ENCODE measurements at places on chromosomes 4 and X. TPM values are rescaled to one million over a fixed set of nuclear protein-coding genes. Genes with fewer than 3 reads are reported as not detected.

GRCh38 chr4:80073473-80074008 lies 512 bp upstream of the ANTXR2 start:
- H3K27me3 ChIP-seq = no peaks in the 10 kb centered on the region
- no peak overlapping the region for H3K4me3 ChIP-seq
- no peaks in the 10 kb centered on the region for H3K36me3 ChIP-seq
- peak overlapping the region; percentile 93 for H3K27ac ChIP-seq
- no peak for DNase-seq

The GDI1 gene
- 12.8 TPM for polyA plus RNA-seq

DNA sequence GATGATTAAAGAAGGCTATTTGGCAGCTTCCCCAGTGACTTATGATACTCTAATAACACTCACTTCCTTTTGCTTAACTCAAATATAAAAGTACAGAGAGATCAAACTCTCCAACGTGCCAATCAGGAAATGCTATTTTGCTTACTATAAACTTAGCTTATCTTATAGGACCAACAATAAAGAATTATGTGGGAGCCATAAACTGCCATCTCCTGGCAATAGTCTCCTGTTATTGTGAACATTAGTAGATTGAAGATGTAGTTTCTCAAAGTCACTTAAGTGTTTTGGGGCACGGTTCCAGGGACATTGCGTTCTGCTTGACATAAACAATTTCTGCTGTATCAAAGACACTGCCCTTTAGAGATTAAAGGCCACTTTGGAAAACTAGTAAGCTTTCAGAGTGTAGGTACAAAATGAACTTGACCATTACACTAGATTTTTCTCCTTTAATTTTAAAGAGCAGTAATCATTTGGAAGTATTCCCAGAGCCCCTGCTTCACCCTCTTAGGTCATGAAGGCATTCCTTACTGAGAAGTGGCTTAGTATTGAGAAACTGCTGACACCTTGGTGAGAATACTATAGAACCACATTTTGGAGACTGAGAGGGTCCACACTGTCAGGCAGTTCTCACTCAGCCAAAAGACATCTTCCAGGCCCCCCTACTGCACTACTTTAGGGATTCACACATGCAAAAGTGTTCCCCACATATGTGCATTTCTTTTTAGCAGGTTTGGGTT lies 51.9 kb downstream of the MAOA start:
- H3K27ac ChIP-seq = peak overlapping the region; percentile 73
- peaks cover 8% of the 10 kb centered on the region for H3K4me1 ChIP-seq
- H3K27me3 ChIP-seq = no peaks in the 10 kb centered on the region
- no peak overlapping the region for H3K4me3 ChIP-seq

GRCh38 chr4:104983615-104984179 lies 163.0 kb upstream of the TET2 start:
- H3K27ac ChIP-seq = no peak overlapping the region
- no peaks in the 10 kb centered on the region for H3K36me3 ChIP-seq
- DNase-seq = no peak
- no peaks in the 10 kb centered on the region for H3K4me1 ChIP-seq

The GPAT3 gene
- polyA plus RNA-seq = 6.2 TPM

GRCh38 chr4:112189754-112190153 lies 41.8 kb upstream of the AP1AR start:
- no peak for DNase-seq
- H3K27ac ChIP-seq = no peak overlapping the region
- no peaks in the 10 kb centered on the region for H3K36me3 ChIP-seq
- H3K27me3 ChIP-seq = no peaks in the 10 kb centered on the region
- peaks cover 3% of the 10 kb centered on the region for H3K4me1 ChIP-seq
- no peak overlapping the region for H3K4me3 ChIP-seq

The GYPA gene
- not detected for polyA plus RNA-seq

The CXCL8 gene
- polyA plus RNA-seq = 0.33 TPM

GRCh38 chrX:7925867-7926472 lies 1.2 kb downstream of the PNPLA4 start:
- no peaks in the 10 kb centered on the region for H3K27me3 ChIP-seq
- peaks cover 6% of the 10 kb centered on the region for H3K36me3 ChIP-seq
- peak overlapping the region; percentile 76 for H3K4me3 ChIP-seq
- DNase-seq = peak; percentile 39

- no peaks in the 10 kb centered on the region for H3K27me3 ChIP-seq
- peaks cover 14% of the 10 kb centered on the region for H3K36me3 ChIP-seq
- no peak for DNase-seq
- H3K4me3 ChIP-seq = no peak overlapping the region
Measured at GRCh38 chr4:125482822-125483221, 168.1 kb downstream of the FAT4 start.

The STS gene
- 2.6 TPM for polyA plus RNA-seq

GRCh38 chrX:12241026-12241425 lies 102.8 kb downstream of the FRMPD4 start:
- H3K4me3 ChIP-seq = no peak overlapping the region
- no peak overlapping the region for H3K27ac ChIP-seq
- no peak for DNase-seq
- no peaks in the 10 kb centered on the region for H3K4me1 ChIP-seq
- H3K27me3 ChIP-seq = no peaks in the 10 kb centered on the region
- no peaks in the 10 kb centered on the region for H3K36me3 ChIP-seq

The CT83 gene
- not detected for polyA plus RNA-seq

All from liver (tissue), 10 donors.